Mesendoderm (in vitro differentiated cells): ENCODE measurements at places on chromosomes 2 and 18.

- DNase-seq = no peak
Observed at GRCh38 chr2:217868911-217869334, 133.9 kb downstream of the TNS1 start.

DNA sequence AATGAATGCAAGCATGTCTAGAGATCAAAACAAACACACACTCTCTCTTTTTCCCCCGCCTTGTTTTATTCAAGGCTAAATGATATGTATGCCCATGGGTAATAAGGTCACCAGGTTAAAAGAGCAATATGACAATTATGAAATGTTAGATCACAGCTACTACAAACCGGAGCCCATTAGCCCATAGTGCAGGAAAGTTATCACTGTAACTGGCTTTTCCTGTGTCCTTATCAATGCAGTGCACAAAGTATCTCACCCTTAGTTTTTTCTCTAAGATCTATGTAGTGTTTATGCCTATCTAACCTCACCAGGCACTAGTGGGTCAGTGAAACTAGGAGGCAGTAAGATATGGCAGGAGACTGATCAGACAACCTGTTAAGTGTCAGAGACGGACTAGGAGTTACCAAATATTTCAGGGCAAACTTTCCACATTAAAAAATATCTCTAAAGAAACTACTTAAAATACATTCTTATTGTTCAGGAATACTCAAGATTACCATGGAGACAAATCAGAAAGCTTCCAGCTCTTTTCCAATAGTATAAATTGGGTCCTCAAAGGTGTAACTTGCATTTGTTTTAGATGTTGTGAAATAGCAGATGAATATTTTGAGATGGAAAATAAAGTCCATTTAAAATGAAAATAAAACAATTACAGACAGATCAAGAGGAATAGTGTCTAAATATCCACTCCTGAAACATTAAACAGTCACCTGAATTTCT, 282.2 kb downstream of the EXOC6B start:
- DNase-seq = no peak

GRCh38 chr2:7899241-7899640, 782.6 kb upstream of the ID2 start:
- DNase-seq = no peak

DNA sequence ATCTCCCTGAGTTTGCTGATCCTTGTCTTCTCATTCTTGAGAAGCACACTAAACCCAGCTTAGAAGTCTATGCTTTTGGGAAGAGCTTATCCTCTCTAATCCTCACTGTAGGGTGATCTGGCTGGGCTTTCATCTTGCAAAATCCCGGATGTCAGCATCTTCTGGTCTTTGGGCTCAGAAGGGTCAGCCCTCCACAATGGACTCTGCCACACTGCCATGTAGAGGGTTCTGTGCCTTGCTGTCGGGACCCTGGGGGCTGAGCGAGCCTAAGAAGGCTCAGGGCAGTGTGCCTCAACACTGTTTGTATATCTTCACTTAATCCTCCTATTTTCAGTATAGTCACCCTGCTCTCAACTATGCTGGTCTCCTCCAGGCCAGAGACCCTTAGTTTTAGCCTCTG, 102.3 kb downstream of the TGIF1 start:
- peak; percentile 24 for DNase-seq

GRCh38 chr2:182229297-182229696, 197.5 kb downstream of the PDE1A start:
- no peak for DNase-seq

GRCh38 chr2:216879727-216880508, 20.1 kb upstream of the TNP1 start:
- no peak for DNase-seq

- DNase-seq = peak; percentile 30
Observed at GRCh38 chr2:212923393-212923792, 228.0 kb downstream of the IKZF2 start.

GRCh38 chr2:39266139-39266805, 22.5 kb upstream of the CDKL4 start:
- DNase-seq = peak; percentile 26

DNA sequence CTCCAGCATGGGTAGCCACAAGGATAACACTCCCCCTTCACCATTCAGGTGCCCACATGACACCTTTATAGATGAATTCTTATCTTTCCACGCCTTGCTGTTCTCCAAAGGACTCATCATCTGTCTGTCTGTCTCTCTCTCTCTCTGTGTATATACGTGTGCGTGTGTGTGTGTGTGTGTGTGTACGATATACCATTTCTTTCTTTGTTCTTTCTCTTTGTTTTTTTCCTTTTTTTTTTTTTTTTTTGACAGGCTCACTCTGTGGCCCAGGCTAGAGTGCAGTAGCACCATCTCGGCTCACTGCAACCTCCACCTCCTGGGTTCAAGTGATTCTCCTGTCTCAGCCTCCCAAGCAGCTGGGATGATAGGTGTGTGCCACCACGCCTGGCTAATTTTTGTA, 98.2 kb downstream of the DLGAP1 start:
- no peak for DNase-seq

DNA sequence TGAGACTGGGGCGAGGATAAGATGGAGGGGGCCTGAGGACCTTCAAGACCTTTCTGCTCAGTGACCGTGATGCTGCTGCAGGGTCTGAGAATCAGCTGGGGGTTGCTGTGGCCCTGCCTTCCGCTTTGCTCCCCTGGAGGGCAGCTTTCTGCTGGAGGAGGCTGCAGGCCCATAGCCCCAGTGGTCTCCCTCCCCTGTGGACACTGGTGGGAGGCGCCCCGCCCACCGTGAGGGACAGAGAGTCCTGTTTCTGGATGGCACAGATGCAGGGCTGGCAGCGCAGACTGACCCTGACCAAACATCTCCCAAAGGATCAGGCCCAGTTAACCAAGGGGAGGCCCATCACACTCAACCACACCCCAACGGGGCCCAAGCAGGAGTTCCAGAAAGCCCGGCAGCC, 42.8 kb downstream of the PLB1 start:
- DNase-seq = no peak
